LHCN-M2 (cell line): ENCODE measurements at places on chromosomes 11 and 22. TPM values are rescaled to one million over a fixed set of nuclear protein-coding genes. Genes with fewer than 3 reads are reported as not detected.

MMP27 gene
- not detected in 2 replicates for total RNA-seq

HEPN1 gene
- total RNA-seq: not detected in 2 replicates

MORC2 gene
- 11.2 and 12.6 TPM in 2 replicates for total RNA-seq

SYCE3 gene
- not detected in 2 replicates for total RNA-seq

GGTLC2 gene
- total RNA-seq: not detected in 2 replicates

APOBEC3A gene
- total RNA-seq: not detected in 2 replicates

OR56A3 gene
- total RNA-seq: not detected in 2 replicates

SMCO4 gene
- total RNA-seq: 1.6 and 3.2 TPM in 2 replicates

KRTAP5-10 gene
- total RNA-seq: 0.58 TPM in 1 of 2 replicates, not detected in the other
